CD4-positive, alpha-beta T cell treated with Interleukin-12 subunit alpha and Interleukin-12 subunit beta, for 1 hour (primary cell): ENCODE measurements at places on chromosomes 2 and 18.
A peak's percentile ranks its signal among the peaks of the same experiment; 100 is the strongest.

DNA sequence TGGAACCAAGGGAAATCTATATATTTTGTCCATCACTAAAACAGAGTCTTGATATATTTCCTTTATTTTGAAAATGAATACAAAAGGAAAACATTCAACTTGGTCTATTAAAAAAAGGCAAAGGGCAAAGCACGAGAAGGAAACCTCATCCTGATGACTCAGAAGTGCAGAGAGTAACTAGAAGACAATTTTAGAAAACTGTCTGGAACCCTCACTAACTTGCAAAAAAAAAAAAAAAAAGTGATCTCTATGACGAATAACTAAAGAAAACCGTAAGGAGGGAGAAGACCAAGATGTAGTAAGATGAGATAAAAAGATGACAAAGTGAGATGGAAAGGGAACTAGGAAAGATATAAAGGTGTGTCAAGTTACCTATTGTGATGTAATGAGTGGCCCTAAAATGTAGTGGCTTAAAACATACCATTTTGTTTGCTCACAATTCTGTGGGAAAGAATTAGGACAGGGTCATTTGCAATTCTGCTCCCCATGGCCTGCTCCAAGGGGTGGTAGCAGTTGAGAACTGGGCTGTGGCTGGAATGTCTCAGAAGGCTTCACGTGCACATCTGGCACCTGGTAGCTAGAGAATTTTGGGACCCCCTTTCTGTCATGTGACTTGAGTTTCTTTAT is 303.0 kb downstream of the DYSF start:
- DNase-seq = no peak

- no peak for DNase-seq
These were observed 230.5 kb upstream of the SETBP1 start for GRCh38 chr18:44450226-44450625.

- DNase-seq = peak; percentile 26
These were observed 21.4 kb downstream of the CHMP1B start for GRCh38 chr18:11872479-11873136.

- no peak for DNase-seq
These were observed 93.8 kb downstream of the TSN start for GRCh38 chr2:121849236-121849635.

DNA sequence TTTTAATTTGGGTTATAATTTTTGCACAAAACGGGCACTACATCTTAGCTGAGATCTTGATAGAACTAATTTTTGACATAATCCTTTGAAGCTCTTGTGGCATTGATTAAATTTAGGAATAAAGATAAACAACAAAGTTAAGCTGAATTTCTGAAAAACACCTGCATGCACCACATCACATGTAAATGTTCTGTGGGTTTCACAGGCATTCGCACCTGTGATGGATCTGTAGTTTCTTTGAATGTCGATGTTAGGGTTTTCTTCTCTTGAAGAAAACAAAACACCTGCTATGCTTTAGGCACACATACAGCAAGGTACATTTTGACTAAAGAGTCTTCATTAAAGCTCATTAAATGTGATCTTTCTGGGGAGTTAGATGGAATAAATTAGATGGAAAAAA is 60.3 kb downstream of the RPIA start:
- peak; percentile 14 for DNase-seq

GRCh38 chr2:9918275-9918674 is 33.2 kb upstream of the GRHL1 start:
- DNase-seq = no peak
